ENCODE measurements at places on chromosomes 7 and 10.

- no peak for DNase-seq
Observed at GRCh38 chr7:47128700-47129099, 453.2 kb downstream of the TNS3 start.

DNA sequence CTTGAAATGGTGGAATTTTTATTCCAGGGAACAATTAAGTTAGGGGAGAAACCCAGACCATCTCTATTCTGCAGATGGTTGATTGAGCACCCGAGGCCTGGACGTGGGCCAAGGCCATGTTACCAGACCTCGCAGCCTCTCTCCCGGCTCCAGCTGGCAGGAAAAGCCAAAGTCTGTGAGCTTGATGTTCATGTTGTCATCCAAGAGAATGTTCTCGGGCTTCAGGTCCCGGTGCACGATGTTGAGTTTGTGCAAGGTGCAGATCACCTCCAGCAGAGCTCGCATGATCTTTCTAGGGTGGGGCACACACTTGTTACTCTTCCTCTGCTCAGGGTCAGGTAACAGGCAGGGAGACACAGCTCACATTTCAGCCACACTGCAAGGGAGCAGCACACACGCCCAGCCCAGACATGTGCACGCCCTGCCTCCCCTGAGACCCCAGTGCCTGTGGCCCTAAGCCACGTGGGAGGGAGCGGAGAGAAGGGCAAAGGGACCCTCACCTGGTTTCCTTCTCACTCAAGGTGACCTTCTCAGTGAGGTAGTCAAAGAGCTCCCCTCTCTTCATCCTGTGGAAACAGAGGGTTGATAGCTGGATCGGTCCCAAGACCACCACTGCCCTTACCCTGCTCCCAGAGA, 9.5 kb downstream of the PHKG1 start:
- DNase-seq = no peak

- DNase-seq = no peak
Observed at GRCh38 chr7:47734287-47734948, 152.5 kb upstream of the TNS3 start.

- no peak for DNase-seq
Observed at GRCh38 chr10:23157691-23158369, 34.3 kb upstream of the PTF1A start.

GRCh38 chr10:84574102-84574501, 245.7 kb downstream of the CCSER2 start:
- DNase-seq = no peak

GRCh38 chr7:42262964-42263363, 26.0 kb upstream of the GLI3 start:
- DNase-seq = no peak

DNA sequence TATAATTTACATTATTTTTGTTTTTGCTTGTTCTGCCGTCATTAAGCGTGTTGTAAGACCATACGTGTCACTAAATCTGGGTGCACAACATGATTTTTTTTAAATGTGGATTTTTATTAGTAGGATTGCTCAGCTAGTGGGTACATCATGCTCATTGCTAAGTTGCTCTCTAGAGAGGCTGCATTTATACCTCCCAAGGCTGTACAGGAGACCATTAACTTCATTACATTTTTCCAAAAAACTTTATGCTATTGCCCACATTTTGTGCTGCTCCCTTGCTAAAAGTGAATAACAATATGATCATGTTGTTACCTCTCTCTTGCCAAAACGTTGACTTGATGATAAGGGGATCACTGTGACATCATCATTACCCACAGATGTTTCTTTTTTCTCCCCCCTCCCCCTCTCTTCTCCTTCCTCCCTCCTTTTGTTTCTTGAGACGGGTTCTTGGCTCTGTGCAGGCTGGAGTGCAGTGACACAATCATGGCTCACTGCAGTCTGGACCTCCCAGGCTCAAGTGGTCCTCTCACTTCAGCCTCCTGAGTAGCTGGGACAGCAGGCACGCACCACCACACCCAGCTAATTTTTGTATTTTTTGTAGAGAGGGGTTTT, 65.1 kb downstream of the BMPR1A start:
- DNase-seq = no peak

- DNase-seq = peak; percentile 43
Observed at GRCh38 chr10:84341538-84341856, 13.1 kb downstream of the CCSER2 start.

DNA sequence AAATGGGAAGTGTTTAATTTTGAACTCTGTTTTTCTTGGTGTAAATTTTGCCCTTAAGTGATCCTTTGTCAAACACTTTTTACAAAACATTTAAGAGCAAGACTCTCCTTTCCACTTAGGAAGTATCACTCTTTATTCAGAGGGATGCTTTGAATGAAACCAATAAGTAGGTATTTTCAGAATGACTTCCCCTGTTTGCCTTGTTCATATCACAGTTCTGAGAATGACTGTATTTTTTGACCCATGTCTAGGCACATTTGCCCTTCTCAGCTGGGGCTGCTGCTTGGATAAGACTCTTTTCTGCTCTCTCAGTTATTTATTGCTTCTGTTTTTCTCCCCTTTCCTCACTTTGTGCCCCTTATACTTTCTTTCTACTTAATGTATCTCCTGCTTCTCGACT, 98.2 kb downstream of the CCNY start:
- no peak for DNase-seq

DNA sequence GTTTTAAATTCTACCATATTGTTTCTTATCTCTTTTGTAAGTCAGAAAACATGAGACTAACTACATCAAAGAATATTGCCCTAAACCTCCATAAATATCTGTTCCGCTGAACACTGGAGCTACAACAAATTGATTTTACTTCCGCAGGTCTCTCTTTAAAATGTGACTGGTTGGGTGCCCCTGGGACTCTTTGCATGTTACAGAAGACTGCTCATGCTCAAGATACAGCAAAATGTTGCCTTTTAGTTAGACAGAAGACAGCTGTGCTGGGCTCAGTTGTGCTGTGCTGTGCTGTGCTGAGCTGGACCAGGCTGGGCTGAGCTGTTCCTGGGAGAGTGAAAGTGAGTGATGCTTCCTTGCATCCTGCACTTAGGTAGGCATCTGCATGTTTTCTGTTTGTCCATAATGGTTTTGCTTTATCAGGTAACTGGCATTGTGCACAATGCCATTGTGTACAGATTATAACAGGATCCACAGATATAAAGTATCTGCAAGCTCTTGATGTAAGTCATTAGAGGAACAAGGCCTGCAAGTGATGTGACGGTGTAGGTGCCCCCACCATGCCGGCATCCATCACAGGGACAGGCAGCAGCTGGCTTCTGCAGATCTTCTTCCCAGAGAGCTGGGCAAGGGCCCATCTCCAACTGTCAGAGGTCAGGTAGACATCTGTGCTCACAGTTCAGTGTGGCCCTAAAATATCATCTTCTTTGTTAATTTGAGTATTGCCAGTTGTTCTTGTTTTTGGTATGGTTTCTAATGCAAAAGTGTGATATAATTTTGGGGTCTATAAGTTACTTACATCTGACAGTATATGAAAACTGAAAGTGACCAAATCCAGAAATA, 972.5 kb upstream of the CELF2 start:
- DNase-seq = no peak

DNA sequence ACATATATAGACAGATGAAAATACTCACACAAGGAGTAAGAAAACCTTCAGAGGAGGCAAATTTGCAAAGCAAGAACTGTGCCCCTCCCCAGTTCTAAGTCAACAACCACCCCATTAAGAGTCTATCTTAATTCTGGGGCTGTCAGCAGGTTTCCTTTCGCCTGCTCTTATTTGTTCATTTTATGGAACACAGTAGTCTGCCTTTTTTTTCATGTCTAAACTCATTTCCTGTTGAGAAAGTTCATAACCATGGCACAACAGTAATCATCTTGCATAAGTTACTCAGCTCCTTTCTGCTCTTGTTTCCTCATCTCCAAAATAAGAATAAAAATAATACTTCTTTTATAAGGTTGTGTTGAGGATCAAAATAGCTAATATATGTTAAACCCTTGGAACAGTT, 25.8 kb upstream of the AMPH start:
- DNase-seq = no peak

DNA sequence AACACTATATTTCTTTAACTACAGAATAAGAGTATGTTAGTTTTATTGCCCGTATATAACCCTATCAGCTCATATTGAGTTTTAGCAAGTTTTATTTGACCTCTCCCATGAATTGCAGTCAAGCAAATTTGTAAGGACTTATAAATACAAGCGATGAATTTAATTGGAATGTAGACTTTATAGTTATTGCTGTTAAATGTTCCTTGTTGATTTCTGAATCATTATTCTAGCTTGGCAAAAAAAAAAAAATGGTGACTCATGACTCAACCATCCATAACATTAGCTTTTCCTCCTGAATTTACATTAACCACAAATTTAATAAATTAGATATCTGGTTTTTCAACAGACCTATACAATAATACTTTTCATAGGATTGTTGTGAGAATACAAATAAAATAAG, 334.0 kb upstream of the LRRTM3 start:
- DNase-seq = no peak

DNA sequence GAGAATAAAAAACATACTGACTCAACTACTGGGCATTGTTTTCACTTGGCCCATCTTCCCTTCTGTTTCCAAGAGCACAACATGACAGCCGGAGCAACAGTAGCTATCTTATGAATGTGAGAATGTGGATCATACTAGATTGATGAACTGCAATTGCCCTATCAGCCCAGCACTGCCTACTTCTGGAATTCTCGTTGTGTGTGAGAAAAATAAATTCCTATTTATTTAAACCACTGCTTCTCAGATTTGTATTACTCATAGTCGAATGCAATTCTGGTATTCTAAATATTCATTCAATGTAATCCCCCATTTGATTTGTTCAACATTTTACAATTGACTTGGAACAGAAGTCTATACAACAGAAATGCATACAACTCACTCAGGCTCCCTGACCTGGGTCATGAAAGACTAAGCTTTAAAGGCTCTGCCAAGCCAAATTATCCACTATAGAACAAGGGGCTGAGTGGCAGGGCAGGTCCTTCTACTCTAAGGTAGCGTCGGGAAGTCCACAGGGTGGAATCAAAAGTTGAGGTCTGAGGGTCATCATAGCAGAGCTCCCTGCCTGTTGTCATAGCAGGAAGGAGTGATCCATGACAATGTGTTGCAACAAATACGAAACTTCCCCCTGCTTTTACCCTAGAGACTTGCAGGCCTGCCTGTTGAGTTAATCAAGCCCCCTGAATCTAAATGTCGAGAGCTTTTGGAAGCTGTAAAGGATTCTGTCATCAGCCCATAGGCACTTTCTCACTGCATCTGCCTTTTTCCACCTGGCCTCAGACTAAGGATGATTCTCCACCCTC, 12.4 kb upstream of the JAZF1 start:
- no peak for DNase-seq

DNA sequence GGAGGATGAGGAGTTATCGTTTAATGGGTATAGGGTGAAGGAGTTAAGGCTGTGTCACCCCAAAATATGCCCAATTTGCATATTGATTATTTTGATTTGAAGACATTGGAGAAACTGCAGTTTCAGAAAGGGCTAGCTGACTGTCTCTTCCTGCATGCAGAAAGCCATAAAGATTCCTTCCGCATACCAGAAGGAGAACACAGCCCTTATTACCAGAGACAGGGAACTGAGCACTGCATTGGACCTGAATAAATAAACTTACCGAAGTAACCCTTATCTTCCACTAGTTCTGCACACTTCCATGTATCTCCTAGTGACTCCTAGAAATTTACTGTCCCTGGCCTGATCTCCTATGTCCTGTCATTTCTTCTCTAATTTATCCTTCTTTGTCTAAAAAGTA, 821.9 kb upstream of the AUTS2 start:
- no peak for DNase-seq

GRCh38 chr7:158324397-158325360, 262.9 kb downstream of the PTPRN2 start:
- no peak for DNase-seq

GRCh38 chr7:80833289-80834268, 85.3 kb downstream of the SEMA3C start:
- no peak for DNase-seq

- no peak for DNase-seq
Observed at GRCh38 chr7:132590162-132590561, 13.9 kb upstream of the PLXNA4 start.

DNA sequence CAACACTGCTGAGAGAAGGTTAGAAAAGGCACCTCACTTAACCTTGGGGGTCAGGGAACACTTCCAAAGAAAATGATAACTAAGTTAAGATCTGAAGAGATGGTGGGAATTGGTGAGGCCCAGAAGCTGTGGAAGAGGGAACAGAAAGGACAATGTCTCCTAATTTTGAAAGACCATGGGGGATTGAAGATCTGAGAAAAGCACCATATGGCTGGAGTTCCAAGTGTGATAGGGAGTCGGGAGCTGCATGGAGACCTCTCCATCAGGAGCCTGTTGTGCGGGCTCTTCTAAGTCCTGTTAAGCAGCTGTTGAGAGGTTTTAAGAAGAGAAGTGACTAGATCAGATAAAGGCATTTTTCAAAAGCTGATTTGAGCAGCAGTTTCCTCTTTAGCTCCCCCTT, 254.3 kb downstream of the CDK14 start:
- no peak for DNase-seq

GRCh38 chr10:110822035-110822711, 49.6 kb upstream of the PDCD4 start:
- no peak for DNase-seq

DNA sequence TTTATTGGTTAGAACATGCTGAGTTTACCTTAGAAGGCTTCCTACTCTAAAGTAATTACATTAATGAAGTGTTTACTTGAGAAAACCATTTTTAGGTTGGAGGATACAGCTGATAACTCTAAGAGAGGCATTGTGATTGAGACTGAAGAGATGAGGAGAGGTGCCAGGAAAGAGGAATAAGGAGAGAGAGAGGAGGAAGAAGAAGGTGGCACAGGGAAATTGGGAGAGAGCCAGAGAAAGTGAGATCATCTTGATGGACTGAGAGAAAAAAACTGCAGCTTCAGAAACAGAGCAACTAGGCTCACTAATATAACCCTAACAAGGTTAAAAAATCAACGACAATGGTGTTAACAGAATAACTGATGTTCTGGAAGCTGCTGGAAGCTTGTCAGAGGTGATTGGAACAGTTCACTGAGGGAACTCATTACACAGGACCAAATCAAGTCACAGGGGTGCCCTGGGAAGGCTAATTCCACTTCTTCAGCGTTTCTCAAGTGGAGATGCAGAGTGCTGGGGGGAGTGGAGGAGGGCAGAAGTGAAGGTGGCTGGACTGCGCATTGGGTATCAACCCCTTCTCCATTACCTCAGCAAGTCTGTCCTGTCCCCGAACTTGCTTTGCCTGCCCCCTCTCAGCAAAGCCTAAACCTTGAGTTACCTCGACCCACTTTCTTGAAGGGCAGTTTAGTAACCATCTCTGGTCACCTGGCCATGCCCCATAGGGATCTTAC, 6.9 kb upstream of the SORBS1 start:
- DNase-seq = no peak

All from activated T-cell treated with anti-CD3 and anti-CD28 coated beads, Interleukin-2, amount 50 U/mL, for 48 hours (primary cell).